ENCODE measurements at places on chromosomes 11 and 22.

GRCh38 chr22:22069450-22070370 is 87.1 kb upstream of the TOP3B start:
- DNase-seq, result no peak

DNA sequence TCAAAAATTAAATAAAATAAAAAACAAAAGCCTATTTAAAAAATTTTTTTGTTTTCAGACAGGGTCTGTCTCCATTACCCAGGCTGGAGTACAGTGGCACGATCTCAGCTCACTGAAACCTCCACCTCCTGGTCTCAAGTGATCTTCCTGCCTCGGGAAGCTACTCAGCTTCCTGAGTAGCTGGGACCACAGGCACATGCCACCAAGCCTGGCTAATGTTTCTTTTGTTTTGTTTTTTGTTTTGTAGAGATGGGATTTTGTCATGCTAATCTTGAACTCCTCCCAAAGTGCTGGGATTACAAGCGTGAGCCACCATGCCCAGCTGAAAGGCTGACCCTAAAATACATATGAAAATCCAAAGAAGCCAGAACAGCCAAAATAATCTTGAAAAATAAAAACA is 20.4 kb upstream of the L3MBTL2 start:
- DNase-seq, result no peak

DNA sequence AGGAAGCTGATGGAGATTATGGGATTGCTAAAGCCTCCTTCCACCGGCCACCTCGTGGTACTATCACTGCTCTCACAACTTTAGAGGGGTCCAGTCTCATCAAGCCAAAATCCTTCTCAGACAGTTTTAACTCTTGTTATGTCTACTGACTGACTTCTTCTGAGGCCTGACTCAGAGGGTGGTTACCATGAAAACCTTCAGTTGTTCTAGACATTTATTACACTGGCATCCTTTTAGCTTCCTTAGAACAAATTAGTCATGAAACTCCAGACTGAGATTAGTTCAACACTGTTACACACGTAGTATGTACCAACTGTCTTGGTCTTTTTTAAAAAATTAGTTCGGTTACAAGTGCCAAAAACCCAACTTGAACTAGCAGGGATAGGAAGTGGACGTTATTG is 7.5 kb downstream of the DIXDC1 start:
- DNase-seq, result no peak

DNA sequence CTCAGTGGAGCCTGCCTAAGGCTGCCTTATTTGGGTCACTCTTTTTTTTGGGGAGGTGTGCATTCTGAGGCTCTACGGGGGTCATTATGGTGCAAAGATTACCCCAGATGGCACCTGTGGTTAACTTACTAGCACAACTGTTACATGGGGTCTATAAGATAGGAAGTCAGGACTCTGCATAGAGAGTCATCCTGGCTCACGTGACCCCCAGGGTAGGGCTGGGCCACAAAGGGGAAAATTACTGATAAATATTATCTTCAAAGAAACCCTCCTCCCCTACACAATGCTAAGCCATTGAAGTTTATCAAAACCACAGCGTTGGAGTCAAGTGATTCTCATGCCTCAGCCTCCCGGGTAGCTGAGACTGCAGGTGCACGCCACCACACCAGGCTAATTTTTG is 397.1 kb downstream of the MN1 start:
- no peak for DNase-seq

DNA sequence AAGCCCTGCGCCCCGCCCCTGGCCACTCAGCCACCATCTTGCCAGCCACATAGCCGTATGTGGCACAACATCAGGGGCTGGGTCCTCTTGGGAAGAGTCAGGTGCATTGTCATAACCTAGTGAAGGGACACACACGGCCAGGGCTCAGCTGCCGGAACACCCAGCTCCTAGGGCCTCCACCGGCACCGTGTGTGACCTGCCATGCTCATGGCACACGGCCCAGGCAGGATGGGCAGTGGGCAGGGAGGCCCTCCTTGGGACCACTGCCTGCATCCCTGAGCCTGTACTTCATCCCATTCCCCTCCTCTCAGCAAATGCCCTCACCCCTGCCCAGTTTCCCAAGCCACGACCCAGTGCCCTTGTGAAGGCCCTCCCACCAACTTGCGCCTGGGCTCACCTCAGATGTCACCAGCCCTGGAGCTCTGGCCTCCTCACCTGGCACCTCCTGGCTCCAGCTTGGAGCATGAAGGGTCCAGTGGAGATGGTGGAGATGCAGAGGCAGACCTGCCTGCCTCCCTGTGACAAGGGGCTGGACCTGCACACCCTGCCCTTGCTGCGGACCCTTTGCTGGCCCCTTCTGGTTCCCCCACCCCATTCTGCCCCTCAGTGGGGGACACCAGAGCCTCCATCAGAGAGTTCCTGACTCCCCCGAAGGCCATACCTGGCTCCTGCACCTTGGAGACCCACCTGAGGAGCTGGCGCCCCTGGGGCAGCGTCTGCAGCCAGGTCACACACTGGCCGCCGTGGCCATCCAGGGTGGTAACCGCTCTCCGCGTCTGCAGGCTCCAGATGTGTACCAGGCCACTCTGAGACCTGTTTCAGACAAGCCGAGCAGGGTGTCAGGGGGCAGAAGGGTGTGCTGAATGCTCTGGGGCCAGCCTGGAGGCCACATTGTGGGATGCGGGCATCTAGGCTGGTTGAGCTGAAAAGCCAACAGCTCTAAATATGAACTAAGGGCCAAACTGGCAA is 34.5 kb downstream of the GNB1L start:
- no peak for DNase-seq

All from NCI-H526 (cell line).